ENCODE measurements at places on chromosomes 6 and 20. TPM values are rescaled to one million over a fixed set of nuclear protein-coding genes. Genes with fewer than 3 reads are reported as not detected.

DNA sequence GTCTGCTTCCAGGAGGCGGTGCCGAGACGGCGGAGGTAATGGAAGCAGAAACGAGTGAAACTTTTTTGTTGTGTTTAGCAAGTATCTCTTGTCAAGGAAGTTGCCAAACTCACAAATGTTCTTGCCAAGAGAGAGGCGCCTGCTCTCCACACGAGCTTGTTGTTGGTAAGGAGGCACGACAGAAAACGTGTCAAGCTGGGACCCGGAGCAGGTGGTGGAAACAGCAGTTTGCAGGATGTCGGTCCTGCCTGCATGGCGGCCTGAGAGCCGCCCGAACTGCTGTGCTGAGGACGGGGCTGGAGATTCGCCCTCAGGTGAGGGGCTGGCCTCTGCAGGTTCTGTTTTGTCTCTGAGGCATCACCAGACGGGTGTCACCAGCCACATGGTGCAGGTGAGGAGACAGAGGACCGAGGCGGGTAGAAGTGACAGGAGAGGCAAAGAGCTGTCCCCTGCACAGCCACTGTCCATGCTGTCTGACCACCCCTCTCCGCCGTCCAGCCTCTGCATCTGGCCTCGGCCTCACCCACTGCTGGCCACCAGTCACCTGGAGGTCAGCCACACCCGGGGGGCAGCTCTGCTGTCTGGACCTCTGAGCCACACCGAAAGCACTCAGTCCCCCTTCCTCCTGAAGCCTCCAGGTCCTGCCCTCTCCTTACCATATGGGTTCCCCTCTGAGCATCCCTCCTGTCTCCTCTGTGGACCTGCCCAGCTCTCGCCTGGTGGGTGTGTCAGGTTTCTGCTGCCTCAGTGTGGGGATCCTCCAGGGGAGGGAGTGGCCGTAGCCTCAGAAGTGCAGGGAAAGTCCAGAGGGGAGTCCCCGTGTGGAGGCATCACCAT, 261.5 kb downstream of the TAF4 start:
- H3K27ac ChIP-seq: no peak overlapping the region
- no peaks in the 10 kb centered on the region for H3K27me3 ChIP-seq
- H3K36me3 ChIP-seq: no peaks in the 10 kb centered on the region
- no peaks in the 10 kb centered on the region for H3K4me1 ChIP-seq
- no peak overlapping the region for H3K4me3 ChIP-seq

GRCh38 chr20:1417273-1417672, 24.4 kb upstream of the FKBP1A start:
- no peaks in the 10 kb centered on the region for H3K4me1 ChIP-seq
- H3K4me3 ChIP-seq: no peak overlapping the region
- DNase-seq: no peak
- H3K27me3 ChIP-seq: no peaks in the 10 kb centered on the region
- H3K36me3 ChIP-seq: no peaks in the 10 kb centered on the region
- H3K27ac ChIP-seq: no peak overlapping the region

The C6orf141 gene
- 8.6 TPM for total RNA-seq

DNA sequence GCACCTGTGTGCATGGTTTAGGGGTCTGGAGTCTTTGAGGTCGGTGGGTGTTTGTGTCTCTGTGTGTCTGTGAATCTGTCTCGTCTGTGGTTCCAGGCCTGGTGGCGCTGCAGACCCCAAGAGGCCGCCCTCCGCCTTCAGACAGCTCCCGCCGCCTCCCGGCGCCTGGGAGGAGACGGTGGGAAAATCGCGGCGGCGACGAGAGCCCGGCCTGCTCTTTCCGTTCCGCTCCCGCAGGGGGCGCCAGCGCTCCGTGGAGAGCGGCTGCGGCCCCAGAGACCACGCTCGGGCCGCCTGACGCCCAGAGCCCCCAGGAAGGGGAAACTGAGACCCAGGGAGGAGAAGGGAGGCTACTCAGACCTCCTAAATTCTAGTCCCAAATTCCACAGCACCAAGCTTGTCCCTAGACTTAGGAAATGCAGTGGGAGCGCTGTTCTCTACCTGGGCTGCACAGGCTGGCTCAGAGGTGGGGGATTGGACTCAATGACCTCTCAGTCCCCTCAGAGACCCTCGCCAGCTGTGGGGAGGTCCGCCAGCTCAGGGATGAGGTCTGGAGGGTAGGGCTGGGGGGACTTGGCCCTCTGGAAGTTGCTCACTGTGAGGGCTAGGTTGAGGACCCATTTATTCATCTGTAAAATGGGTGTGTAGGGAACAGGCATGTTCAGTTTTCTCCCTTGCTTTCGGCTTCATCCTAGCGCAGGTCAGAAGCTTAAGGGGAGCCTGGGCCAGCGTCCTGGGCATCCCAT, 36.9 kb upstream of the BLCAP start:
- no peaks in the 10 kb centered on the region for H3K27me3 ChIP-seq
- no peaks in the 10 kb centered on the region for H3K36me3 ChIP-seq
- no peak overlapping the region for H3K4me3 ChIP-seq
- DNase-seq: peak; percentile 66
- no peaks in the 10 kb centered on the region for H3K4me1 ChIP-seq
- no peak overlapping the region for H3K27ac ChIP-seq

DNA sequence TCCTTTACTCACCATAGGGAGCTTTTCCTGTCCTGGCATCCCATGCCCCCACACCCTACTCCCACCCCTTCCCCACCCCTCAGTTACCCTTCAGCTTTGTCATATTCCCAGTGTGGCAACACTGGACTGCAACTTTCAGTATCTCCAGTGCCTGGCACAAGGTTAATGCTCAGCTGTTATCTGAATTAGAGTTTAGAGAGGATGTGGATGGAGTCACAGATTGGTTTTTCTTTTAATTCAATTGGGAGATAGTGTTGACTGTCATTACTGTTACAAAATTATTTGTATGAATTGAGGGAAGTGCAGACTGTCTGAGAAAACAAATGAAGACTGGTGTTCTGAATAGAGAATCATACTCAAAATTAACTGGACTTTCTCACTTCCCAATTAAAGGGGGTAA, 89.9 kb downstream of the TULP4 start:
- H3K4me1 ChIP-seq: no peaks in the 10 kb centered on the region
- no peak overlapping the region for H3K4me3 ChIP-seq
- H3K27me3 ChIP-seq: no peaks in the 10 kb centered on the region

DNA sequence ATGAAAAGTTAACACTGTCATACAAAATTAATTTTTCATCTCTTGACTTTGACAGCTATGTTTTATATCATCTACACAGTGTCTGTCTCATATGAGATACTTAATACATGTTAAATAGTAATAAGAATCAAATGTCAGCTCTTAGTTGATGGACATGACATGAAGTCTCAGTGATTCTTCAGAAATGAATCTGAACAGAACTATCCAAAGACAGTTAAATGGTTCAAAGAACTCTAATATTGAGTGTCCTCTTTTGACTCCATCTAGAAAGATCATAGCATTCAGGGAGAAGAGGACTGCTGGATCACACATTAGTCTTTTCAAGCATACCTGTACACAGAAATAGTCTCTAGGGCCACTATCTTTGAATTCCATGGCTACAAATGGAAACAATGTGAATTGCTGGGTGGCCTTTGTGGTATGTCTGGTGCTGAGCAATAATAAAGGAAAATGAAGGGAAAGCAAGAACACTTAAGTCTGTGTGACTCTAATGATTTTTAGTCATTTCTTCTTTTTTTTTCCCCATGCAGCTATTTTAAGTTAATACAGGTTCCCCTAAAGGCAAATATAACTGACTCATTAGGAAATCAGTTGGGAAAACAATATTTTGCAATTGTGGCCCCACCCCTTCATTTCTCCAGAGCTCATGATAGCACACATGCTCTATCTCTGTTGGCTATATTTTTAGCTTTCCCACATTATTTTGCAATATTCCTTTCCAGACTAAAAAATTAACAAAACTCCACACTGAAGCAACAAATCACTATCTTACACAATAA, 367.5 kb downstream of the GRIK2 start:
- H3K27ac ChIP-seq: no peak overlapping the region
- H3K4me1 ChIP-seq: no peaks in the 10 kb centered on the region
- H3K36me3 ChIP-seq: no peaks in the 10 kb centered on the region
- no peaks in the 10 kb centered on the region for H3K27me3 ChIP-seq
